ENCODE measurements at places on chromosomes 16 and 17.

- no peak for DNase-seq
Observed at GRCh38 chr17:36203335-36203734, 6.8 kb upstream of the CCL3L1 start.

DNA sequence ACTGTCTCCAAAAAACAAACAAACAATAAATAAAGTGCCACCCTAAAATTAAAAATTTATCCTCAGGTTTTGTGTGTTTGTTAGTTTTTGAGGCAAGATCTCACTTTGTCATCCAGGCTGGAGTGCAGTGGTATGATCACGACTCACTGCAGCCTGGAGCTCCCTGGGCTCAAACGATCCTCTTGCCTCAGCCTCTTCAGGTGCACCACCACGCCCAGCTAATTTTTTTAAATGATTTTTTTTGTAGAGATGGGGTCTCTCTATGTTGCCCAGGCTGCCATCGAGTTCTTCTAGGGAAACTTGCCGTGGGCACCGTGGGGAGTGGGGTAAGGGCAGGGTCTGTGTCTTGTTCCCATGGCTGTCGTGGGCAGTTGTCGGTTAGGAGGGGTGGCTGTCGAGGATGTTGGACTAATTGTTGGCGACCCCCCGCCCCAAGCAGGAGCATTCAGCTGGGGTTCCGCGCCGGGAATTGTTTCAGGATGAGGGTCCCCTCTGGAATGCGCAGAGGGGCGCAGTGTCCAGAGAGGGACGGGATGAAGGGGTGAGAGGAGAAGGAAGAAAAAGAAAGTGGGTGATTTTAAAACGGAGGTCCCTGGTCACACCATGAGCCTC is 1.1 kb upstream of the RNF213 start:
- DNase-seq, result no peak

- DNase-seq, result no peak
Observed at GRCh38 chr17:16211590-16211989, 3.7 kb downstream of the NCOR1 start.

GRCh38 chr17:63309021-63309420 is 137.1 kb downstream of the CYB561 start:
- DNase-seq, result peak; percentile 36

GRCh38 chr16:51163894-51164566 is 13.0 kb upstream of the SALL1 start:
- no peak for DNase-seq

DNA sequence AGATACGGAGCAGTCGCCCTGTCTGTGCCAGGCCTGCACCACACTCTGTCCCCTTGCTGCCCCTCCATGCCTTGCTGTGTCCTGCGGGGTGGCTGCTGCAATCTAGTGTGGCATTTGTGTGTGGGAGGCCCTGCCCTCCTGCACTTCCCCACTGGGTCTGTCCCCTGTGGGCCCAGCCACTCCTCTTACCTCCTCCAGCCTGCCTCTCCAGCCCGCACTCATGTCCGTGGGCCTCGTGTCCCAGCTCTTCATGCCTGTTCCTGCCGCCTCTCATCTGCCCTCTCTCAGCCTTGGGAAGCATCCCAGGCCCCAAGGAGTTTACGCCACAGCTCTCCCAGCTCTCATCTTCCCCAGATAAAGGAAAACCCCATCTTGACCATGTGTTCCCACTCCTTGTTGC is 26.6 kb downstream of the CRAMP1 start:
- no peak for DNase-seq

GRCh38 chr16:84247331-84247730 is 7.5 kb upstream of the KCNG4 start:
- no peak for DNase-seq

DNA sequence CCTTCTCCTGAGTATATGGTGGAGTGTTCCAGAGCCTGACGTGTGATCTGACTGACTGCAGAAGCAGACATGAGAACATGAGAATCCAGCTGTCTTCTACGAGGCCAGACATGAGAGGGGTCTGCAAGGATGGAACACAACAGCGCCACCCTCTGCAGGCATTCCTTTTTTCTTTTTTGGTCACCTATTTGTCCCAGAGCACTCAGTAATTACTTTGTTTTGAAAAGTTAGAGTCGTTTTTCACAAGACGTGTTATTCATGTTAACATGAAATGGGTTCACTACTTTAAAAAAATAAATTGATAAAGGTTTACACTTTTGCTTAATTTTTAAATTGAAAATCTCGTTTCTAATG is 43.8 kb upstream of the ATP2A3 start:
- peak; percentile 38 for DNase-seq

DNA sequence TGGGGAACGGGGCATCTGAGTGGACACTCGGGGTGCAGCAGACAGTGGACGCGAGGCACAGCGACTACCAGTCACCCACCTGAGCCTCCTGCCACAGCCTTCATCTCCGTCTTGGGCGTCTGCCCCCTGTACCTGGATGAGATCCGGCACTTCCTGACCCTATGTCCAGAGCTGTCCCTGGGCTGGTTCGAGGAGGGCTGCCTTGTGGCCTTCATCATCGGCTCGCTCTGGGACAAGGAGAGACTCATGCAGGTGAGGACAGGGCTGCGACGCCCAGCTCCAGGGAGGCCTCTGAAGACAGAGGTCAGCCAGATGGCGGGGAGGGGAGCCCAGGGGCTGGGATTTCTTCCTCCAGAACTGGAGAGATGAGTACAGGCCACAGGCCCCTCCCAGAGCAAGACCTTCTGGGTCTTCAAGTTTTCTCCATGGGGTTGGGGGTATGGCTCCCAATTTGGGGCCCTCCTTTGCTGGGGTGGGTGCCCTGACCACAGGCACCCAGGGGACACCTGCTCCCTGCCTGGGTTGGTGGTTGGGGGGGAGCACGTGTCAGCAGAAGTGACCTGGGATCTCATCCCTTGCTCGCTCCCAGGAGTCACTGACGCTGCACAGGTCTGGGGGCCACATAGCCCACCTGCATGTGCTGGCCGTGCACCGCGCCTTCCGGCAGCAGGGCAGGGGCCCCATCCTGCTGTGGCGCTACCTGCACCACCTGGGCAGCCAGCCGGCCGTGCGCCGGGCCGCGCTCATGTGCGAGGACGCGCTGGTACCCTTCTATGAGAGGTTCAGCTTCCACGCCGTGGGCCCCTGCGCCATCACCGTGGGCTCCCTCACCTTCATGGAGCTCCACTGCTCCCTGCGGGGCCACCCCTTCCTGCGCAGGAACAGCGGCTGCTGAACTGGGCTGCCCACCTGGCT is 1.9 kb downstream of the AANAT start:
- no peak for DNase-seq

- DNase-seq, result no peak
Observed at GRCh38 chr16:88655053-88655732, 4.3 kb upstream of the CYBA start.

GRCh38 chr16:24010440-24011089 is 174.8 kb downstream of the PRKCB start:
- DNase-seq, result peak; percentile 79

DNA sequence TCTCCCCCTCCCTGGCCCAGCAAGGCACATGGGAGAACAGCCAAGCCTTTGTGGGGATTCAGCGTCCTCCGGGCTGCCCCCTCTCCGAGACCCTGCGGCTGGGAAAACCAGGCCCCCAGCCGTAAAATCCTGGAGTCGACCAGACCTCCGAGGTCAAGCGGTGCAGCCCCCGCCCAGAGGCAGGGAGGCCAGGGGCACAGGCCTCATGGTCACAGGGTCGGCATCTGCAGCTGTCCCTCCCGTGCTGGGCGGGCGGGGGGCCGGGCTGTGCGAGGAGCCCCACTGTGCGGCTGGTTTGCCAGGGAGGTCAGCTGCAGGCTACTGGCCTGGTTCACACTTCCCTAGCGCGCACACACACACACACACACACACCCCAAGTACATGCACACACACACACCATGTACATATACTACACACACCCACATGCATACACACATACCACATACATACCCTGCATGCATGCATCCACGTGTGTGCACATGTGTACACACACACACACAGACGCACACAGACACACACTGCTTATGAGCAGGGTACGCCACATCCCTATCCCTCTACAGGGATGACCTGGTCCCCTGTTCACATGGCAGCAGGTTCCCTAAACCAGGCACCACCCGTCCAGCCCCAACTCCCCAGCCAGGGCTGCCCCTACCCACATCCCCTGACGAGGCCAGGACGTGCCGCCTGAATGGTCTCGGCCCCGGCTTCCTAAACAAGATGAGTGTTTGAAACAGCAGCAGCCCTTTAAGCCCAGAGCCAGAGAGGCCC is 108.9 kb upstream of the CIBAR2 start:
- DNase-seq, result peak; percentile 24

GRCh38 chr16:27347930-27348685 is 34.3 kb downstream of the IL4R start:
- no peak for DNase-seq

DNA sequence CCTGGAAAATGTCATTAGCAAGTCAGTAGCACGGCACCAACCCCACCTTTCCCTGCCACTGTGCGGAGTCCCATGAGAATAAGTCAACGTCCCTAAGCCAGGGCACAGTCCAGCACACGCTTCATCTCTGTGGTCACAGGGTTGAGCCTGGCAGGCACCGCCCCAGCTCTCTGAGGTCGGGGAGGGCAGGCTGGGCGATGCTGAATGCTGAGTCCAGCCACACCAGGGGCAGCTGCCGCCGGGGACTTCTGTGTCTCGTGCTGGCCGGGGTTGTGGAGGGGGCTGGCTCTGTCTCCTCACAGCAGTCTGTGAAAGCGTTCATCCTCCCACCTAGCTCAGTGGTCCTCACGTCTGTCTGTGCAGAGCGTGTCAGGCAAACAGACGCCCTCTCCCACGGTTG is 53.2 kb downstream of the BANP start:
- no peak for DNase-seq

DNA sequence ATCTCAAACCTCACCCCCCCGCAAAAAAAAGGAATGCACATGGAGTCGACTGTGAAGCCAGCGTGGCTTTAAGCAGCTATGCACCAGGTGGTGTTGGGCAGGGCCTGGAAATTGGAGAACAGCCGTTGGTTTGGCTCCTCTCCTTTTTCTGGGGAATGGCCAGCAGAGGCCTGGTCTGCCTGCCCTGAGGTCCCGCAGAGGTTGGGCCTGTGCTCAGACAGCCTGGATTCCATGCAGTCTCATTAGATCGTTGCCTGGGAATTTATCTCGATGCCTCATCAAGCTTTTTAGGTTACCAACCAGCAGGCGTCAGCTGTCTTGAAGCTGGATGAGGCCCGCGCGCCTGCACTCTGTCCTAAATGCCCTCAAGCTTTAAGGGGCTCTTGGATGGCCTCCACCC is 9.8 kb downstream of the SLC12A3 start:
- peak; percentile 47 for DNase-seq

GRCh38 chr16:89867918-89868317 is 5.5 kb upstream of the TCF25 start:
- DNase-seq, result no peak

- peak; percentile 61 for DNase-seq
Observed at GRCh38 chr16:69709456-69710084, 16.8 kb downstream of the NQO1 start.

DNA sequence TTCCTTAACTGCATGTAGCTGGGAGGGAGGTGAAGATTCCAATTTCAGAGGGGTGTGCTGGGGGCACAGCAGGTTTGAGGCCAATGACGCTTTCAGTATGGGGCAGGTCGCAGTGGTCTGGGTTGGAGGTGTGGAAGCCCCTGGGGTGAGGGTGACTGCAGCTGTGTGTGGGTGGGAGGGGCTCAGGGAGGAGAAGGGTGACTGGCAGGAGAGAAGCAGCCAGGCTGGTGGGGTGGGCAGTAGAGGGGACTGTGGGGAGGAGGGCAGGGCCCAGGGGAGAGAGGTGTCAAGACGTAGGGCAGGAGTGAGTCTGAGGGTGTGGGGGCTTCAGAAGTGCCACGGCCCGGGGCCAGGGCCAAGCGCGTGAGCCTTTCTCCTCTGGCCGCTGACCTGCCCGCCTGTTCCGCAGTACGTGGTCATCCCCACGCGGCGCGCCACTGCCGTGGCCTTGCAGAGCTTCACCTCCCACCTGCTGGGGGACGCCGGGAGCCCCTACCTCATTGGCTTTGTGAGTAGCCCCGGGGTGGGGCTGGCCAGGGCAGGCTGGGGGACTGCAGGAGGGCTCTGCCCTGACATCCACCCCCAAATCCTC is 19.4 kb downstream of the MYBBP1A start:
- no peak for DNase-seq

GRCh38 chr16:86252596-86252995 is 257.7 kb upstream of the FOXF1 start:
- DNase-seq, result peak; percentile 11

DNA sequence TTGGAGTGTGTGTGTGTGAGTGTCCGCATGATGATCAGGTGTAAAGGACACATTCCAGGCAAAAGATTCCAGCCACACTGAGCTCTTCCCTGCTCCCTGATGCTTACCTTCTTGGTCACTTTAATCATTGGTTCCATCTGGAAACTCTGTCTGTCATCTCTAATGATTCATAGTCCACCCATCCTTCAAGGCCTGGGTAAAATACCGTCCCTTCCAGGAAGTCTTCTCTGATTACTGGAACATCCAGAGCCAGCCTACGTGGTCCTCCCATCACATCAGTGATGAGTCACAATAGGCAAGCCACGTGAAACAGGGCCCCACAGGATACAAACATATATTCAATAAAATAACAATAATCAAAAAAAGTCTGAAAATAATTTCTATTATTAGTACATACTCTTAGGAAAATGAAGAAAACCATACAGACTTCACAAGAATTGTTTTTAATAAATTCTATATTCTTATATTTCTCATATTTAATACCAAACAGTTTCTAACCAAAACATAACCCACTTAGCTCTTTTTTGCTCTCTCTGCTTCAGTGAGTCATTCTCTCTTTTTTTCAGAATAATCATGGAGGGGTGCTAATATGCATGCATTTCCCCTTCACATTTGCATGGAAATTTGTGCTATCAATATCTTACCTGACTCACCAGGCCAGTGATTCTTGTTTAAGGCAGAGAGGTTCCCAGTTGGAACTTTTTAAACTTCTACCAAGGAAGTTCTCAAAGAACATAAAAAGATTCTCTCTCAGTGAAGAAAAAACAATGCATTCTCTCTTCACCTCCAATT is 263.2 kb downstream of the TOX3 start:
- no peak for DNase-seq

- DNase-seq, result no peak
Observed at GRCh38 chr16:10297341-10298006, 88.4 kb upstream of the ATF7IP2 start.

DNA sequence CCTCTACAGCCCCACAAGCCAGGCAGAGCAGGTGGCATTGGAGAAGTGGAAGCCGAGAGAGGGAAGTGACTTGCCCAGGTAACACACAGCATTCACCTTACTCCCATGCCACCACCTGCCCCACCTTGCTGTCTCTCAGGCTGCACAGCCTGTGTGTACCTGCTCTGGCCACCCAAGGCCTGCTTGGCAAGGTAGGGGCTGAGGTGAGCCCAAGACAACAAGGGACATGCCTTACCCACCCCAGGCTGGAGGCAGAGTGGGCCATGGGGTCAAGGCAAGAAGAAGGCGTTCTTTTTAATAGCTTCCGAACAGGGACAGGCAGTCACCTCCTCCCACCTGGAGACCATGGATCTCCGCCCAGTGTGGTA is 40.1 kb downstream of the IRX3 start:
- DNase-seq, result no peak

GRCh38 chr17:32546031-32546444 is 59.2 kb downstream of the CDK5R1 start:
- peak; percentile 7 for DNase-seq

DNA sequence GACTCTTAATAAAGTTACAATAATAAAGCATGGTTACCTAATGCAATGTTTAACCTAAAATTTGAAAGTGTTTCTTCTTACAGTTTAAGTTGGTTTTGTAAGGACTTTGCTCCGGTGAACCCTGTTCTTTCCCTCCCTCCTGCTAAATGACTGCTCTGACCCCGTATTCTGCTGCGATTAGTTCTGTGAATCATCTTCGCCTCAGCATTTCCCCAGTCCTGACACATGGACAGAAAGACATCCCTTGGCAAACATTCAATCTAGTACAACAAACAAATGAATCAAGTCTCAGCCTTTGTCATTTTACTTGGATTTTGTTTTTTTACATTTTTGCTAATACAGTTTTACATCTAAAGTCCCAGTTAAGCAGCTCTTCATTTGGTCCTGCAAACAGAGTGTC is 15.4 kb downstream of the KCNJ2 start:
- DNase-seq, result peak; percentile 60
